Stimulated activated CD4-positive, alpha-beta T cell treated with anti-CD3 and anti-CD28 coated beads, TNF-alpha, amount 100 ng/mL, for 24 hours (primary cell): ENCODE measurements at places on chromosomes 11 and 22.

DNA sequence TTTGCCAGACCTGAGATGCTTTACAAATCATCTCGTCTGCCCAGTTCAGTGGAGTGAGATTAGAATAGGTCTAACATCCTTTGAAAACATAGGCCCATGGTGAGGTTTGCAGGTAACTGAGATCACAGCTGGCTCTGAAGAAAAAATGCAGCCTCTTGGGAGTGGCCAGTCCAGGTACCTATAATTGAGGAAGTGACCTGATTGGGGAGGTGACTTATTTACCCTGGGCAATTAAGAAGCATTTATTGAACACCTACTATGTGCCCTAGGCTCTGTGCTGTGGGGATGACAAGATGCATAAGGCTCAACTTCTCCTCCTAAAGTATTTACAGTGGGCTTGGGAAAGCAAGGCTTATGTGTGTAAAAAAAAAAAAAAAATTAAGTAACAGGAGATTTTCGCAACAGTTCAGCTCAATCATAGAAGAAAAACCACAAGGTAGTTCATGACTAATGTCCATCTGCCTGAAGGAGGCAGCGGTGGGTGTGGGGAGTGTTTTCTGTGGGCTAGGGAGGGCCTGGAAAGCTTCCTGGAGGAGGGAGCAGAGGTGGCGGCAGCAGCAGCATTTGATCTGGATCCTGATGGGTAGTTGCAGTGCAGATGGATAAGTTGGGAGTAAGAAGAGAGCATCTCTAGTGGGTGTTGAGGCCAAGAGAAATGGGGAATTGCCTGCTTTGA lies 16.1 kb downstream of the MICAL2 start:
- DNase-seq: no peak

- no peak for DNase-seq
These were observed 21.9 kb downstream of the ZMAT5 start for GRCh38 chr22:29744902-29745301.

GRCh38 chr22:35462498-35463230 lies 62.7 kb downstream of the MCM5 start:
- DNase-seq: no peak

- no peak for DNase-seq
These were observed 246.5 kb downstream of the CADM1 start for GRCh38 chr11:115257678-115258077.

- DNase-seq: no peak
These were observed 35.1 kb upstream of the SUSD2 start for GRCh38 chr22:24146194-24146616.

GRCh38 chr22:37636186-37636948 lies 3.1 kb upstream of the SH3BP1 start:
- DNase-seq: no peak

DNA sequence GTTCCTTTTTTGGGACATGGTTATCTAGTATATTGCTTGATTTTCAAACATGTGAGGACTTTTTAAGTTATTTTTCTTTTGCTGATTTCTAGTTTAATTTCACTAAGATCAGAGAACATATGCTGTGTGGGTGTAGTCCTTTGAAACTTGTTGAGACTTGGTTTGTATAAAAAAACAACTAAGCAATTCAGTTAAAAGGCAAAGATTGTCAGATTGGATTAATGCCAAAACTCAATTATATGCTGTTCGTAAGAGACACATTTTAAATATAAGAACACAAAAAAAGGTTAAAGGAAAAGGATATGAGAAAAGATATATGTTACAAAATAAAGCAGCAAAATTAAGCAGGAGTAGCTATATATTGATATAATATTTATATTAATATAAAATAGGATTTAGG lies 17.8 kb upstream of the RRM1 start:
- DNase-seq: no peak

- no peak for DNase-seq
These were observed 403.2 kb downstream of the AASDHPPT start for GRCh38 chr11:106480581-106481190.

- DNase-seq: peak; percentile 29
These were observed 42.5 kb downstream of the LARGE2 start for GRCh38 chr11:45964911-45965389.

- DNase-seq: no peak
These were observed 98.9 kb downstream of the TRAF6 start for GRCh38 chr11:36411202-36411640.

DNA sequence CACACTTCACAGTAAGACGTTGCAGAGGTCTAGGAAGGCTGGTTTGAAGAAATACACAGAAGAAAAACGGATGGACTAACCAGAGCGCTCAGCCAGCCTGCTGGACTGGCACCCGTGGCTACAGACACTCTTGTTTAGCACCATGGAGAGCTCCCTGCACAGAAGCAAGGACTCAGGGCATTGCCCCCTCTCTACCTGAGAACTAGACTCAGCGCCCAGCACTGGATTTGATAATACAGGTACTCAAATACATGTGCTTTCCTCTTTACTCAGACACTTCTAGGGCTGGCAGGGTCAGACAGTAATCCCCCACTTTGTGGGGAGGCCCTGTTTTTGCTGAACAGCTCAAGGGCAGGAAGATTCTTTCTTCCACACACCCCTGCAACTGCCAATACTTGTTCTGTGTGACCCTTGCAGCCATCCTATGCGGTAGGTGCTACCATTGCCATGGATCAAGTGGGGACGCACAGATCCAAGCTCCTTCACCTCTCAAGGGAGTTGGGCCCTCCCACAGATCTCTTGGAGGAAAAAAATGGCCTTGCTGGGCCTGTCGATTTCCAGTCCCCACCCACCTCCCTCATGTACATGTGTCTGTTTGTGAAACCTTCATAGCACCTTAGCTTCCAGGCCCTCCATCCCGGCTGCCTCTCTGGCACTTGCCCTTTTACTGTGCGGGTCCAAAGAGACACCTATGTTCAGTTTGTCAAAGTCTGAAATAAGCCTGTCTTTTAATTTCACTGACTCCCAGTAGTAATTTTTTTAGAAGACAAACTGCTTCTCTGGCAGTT lies 5.1 kb upstream of the P2RX6 start:
- no peak for DNase-seq

GRCh38 chr11:128235958-128236357 lies 351.4 kb downstream of the ETS1 start:
- no peak for DNase-seq

DNA sequence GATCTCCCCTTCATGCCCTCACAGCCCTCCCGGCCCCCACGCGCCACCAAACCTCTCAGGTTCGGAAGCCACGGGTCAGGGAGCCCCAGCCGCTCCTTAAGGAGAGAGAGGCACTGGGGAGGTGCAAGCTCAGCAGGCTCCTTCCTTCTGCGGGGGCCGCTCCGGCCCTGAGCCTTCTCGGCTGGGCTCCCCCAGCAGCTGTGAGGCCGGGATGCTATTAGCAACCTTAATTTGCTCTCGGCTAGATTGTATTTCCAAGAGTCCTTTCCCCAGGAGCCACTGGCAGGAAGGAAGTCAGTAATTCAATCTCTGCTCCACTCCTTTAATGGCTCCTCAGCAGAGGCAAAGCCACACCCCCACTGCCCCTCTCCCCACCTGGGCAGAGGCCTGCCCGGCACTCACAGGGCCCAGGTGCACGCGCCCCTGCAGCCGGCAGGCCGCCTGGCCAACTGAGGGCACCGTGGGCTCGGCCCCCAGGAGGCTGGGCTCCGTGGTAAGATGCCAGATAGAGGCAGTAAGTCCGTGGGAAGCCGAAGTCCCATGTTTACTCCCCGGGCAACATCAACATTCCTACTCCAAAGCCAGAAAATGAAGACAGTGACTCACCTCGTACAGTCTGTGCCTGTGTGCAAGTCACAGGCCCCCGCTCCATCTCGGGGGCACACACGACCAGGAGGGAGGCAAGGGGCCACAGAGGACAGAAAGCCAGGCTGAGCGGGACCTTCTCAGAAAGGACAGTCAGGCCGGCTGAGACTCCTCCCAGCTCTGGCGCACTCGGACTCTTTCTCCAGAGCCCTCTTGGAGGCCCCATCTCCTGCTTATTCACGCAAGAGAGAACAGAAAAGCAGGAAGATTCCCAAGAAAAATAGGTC lies 5.2 kb downstream of the IGSF9B start:
- DNase-seq: no peak

- DNase-seq: no peak
These were observed at the start of the genes BSCL2 and GNG3 for GRCh38 chr11:62707277-62707861. Gene BSCL2 (minus strand): TSS chr11:62707424. CDS start chr11:62707195, 229 bp downstream. Gene GNG3 (plus strand): TSS chr11:62707676. CDS start chr11:62708296, 620 bp downstream.

GRCh38 chr11:3004481-3004880 lies 12.4 kb upstream of the NAP1L4 start:
- DNase-seq: no peak

- no peak for DNase-seq
These were observed 592.5 kb upstream of the B3GAT1 start for GRCh38 chr11:135004495-135004894.

GRCh38 chr22:29152045-29152953 lies 53.4 kb upstream of the EMID1 start:
- DNase-seq: no peak

DNA sequence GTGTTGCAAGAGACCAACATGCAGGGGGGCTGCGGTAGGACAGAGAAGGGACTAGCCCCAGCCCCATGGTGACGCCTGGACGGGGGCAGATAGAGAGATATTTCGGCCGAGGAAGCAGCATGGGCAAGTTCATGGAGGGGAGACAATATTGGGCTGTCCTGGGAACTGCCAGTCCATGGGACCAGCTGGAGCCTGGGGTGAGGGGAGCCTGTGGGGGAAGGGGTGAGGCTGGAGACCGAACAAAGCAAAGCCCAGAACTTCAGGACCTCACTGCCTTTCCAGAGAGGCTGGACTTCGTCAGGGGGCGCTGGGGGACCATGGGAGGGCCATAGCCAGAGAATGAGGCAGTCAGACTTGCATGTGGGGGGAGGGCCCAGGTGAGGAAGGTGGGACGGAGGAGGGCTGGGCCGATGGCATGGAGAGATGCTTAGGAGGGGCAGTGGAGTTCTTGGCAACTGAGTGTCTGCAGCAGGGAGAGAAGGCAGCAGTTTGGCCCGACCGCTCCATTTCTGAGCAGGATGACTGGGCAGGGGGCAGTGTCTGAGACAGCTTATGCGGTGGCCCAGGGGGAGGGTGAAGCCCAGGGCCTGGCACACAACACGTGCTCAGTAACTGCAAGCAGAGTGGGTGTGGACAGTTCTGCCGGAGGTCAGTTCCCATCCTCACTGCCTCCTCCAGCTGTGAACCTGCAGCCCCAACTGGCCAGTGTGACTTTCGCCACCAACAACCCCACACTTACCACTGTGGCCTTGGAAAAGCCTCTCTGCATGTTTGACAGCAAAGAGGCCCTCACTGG lies 712 bp downstream of the UPK3A start:
- no peak for DNase-seq

DNA sequence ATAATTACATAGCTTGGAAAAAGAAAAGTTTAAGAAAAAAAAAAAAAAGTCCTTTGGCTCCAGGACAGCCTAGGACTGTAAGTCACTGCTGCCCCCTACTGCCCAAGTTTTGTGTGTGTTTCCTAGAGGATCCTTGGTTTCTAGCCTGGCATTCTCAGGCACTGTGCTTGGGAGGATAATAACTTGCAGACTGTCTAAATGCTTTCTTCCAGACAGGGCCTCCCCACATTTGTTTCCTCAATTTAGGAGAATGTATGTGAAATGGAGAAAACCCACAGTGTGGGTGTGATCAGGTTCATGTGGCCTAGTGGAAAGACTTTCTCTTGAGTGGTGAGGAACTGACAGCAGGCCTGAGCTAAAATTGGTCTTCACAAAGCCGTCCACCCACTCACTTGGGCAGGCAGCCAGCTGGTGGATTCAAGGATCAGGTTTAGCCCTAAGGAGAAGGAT lies 191.0 kb downstream of the NAV2 start:
- peak; percentile 13 for DNase-seq

- DNase-seq: peak; percentile 39
These were observed 51.2 kb upstream of the EMID1 start for GRCh38 chr22:29154364-29155048.

- no peak for DNase-seq
These were observed 87.8 kb upstream of the FAT3 start for GRCh38 chr11:92136797-92137196.

DNA sequence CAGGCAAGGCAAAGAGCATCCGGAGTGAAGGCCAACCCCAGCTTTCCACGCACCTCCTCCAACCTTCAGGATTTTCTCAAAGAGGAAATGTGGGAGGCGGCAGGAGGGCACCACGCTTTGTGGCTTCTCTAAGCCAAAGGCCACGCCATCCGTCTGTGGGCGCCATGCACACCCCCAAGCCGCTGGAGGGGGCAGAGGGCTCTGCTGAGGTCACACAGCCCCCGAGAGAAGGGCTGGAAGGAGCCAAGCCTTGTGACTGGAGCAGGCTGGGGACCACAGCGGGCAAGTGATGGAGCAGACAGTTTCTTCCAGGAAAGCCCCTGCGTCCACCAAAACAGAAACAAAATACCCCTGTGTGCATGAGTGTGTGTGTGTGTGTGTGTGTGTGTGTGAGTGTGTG lies 527.4 kb downstream of the BRD1 start:
- DNase-seq: no peak

DNA sequence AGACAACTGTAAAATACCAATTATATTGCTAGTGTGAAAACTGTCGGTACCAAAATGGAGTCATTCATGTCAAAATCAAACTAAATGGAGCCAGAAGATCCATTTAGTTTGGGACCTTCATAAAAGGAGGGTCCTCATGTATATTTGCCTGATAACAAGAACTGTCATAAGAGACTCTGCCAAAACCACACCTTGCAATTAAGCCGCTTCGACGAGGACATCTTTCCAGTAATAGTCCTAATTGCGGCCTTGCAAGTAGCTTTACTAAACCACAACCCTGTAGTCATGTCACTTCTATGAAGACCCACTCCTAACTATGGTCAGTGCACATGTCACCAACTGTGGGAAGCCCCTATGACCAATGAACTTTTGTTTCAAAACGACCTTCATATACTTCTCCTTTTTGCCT lies 9.4 kb downstream of the UBQLN3 start:
- no peak for DNase-seq

DNA sequence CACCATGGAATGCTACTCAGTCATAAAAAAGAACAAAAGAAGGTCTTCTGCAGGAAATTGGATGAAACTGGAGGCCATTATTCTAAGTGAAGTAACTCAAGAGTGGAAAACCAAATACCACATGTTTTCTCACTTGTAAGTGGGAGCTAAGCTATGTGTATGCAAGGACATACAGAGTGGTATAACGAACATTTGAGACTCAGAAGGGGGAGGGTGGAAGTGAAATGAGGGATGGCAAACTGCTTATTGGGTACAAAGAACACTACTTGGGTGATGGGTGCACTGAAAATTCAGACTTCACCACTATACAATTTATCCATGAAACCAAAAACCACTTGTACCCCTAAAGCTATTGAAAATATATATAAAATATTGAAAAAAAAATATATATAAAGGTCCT lies 13.4 kb upstream of the CAT start:
- no peak for DNase-seq

DNA sequence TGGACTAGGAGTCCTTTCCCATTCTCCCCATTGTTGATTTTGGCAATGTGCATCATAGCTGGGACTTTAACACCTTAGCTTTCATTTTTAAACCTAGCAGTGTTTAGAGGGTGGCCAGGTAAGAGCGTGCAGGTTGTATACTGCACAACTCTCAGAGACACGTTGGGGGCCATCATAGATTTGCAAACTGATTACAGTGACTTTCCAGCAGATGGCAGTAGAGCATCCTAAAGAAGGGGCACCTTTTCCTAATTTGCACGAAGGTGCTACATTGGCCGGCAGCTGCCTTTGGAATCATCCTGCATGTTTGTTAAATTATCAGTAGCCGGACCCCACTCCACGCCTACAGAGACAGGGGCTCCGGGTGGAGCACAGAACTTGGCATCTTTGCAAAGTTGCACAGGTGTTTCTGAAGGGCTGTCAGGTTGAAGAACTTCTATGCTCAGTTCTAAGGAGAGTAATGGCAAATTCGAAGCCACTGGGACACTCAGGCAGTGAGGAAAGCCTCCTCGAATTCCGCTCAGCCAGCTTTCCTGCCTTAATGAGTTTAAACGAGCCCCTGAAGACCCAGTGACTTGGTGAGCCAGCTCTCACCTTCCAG lies 7.7 kb downstream of the LHFPL7 start:
- DNase-seq: no peak

- no peak for DNase-seq
These were observed 5.3 kb downstream of the TRIM21 start for GRCh38 chr11:4388221-4388620.
